ENCODE measurements at places on chromosomes 1 and 21.
A peak's percentile ranks its signal among the peaks of the same experiment; 100 is the strongest.

GRCh38 chr1:156727926-156728598 is at the start of gene METTL25B:
Gene METTL25B (plus strand): TSS chr1:156728469. CDS start chr1:156729105, 636 bp downstream.
- peak; percentile 77 for DNase-seq

- DNase-seq = no peak
Measured at GRCh38 chr21:25929856-25930520, 195.2 kb downstream of the GABPA start.

GRCh38 chr1:34911465-34911864 is 18.0 kb downstream of the DLGAP3 start:
- DNase-seq = no peak

GRCh38 chr1:41507110-41507720 is 22.7 kb upstream of the EDN2 start:
- DNase-seq = no peak

DNA sequence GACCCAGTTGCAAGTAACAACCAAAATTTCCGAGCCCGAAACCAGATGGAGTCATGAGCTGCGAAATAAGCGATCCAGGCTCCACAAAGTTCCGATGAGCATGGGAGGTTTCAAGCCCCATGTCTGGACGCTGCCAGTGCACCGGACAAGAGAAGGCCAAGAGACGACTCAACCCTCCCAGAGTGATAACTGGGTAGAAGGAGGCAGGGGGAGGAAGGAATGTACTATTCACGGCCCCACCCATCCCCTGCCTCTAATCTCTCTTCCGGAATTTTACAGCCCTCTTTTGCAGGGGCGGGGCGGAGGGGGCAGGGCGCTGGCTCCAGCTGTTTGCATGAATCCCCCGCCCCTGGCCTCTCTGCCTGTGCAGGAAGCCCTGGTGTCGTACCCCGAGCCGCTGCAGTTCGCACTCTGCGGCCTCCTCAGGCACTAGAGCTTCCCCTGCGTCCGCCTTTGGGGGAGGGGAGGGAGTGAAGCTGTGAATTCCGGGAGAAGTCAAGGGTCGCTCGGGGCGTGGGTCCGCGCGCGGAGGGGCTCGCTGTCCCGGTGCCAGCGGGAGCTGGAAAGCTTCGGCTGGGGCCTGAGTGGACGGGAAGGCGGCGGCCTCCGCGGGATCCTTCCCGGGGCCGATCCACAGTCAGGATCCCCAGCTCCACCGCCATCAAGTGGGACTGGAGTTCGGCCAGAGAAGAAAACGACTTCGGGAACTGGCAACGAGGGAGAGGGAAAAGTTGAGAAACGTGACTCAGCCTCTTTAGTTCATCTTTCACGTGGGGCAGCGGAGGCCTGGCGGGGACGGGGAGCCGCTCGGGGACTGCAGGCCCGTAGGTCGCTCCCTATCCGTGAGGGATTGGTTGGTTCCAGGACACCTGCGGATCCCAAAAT is 6.3 kb upstream of the PTP4A2 start:
- DNase-seq = no peak

GRCh38 chr21:29221253-29221744 is 77.4 kb upstream of the BACH1 start:
- no peak for DNase-seq

DNA sequence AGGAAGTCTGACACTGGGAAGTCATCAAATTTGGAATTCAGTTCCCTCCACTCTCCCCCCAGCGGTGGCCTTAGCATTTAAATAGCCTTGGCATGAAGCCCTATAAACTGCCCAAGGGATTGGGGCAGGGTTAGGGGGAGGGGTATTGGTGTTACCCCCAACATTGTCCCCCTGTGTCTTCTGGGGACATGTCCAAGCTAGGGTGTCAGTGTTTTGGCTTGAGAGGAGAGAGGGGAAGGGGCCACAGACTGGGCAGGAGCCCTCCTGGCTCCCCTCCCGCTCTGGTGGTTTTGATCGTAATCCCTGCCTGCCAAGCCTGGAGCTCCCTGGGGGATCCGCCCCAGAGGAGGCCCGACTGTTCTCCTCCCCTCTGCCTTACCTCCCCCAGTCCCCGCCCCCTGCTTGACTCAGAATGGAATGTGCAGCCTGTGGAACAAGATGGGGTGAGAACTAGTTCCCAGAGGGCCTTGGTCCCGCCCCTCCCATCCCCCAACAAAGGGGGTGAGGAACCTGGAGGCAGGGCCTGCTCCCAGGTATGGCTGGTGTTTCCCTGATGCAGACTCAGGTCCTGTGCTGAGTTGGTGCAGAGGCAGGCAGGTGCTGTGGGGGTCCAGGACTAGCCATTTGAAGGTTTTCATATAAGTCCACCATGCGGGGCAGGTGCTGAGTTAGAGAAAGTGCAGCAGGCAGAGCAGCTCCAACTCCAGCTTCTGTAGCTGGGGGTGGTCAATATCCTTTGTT is 7.4 kb downstream of the SOX13 start:
- no peak for DNase-seq

DNA sequence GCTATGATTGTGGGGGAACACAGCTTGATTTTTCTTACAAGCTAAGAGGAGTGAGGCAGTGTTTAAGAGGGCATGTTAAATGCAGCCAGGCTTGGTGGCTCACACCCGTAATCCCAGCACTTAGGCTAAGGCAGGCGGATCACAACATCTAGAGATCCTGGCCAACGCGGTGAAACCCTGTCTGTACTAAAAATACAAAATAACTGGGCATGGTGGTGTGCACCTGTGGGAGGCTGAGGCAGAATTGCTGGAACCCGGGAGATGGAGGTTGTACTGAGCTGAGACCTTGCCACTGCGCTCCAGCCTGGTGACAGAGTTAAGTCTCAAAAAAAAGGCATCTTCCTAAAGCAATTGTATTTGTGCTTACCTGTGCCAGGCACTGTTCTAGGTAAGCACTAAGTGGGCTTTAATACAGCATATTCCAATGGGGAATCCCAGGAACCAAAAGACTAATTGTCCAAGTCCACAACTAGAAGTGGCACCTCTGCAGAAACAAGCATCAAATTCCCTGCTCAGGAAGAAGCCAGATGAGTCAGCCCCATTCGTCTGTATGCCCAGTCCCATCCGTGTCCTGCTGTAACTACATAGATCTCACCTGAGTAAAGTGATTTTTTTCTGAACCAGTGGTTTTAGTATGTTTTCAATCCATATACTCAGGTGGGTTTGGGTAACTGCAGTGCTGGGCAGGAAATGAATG is 4.6 kb downstream of the RCC1 start:
- no peak for DNase-seq

GRCh38 chr1:95067062-95067461 is 5.7 kb downstream of the ALG14 start:
- no peak for DNase-seq

DNA sequence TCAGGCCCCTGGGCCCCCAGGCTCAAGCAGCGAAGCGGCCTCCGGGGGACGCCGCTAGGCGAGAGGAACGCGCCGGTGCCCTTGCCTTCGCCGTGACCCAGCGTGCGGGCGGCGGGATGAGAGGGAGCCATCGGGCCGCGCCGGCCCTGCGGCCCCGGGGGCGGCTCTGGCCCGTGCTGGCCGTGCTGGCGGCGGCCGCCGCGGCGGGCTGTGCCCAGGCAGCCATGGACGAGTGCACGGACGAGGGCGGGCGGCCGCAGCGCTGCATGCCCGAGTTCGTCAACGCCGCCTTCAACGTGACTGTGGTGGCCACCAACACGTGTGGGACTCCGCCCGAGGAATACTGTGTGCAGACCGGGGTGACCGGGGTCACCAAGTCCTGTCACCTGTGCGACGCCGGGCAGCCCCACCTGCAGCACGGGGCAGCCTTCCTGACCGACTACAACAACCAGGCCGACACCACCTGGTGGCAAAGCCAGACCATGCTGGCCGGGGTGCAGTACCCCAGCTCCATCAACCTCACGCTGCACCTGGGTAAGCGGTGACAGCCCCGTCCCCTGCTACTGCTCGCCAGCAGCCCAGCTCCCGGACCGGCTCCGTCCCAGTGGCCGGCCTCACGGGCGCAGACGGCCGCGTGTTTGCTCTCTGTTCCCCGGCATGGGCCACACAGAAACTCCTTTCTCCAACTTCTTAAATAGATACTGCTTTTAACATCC is 539 bp downstream of the LAMC1 start:
- peak; percentile 44 for DNase-seq

DNA sequence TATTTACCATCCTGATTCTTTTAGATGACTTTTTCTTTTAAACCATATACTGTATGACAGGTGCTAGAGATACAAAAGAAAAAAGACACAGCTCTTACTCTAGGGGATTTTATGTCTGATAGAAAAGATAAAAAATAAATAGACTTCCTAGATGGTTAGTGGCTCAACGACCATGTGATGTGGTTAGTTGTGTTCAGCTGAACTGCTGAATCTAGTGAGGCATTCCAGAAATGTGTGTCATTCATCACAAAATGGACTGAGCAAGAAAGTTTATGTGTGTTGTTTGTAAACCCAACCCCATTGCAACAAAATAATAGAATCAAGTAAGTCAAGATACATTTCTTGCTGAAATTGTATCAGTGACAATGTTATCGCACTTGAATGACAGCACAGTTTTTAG is 205.8 kb upstream of the LYPLAL1 start:
- no peak for DNase-seq

- no peak for DNase-seq
Measured at GRCh38 chr1:81213279-81213678, 587.5 kb upstream of the ADGRL2 start.

- no peak for DNase-seq
Measured at GRCh38 chr1:186089940-186090339, 285.1 kb downstream of the TPR start.

DNA sequence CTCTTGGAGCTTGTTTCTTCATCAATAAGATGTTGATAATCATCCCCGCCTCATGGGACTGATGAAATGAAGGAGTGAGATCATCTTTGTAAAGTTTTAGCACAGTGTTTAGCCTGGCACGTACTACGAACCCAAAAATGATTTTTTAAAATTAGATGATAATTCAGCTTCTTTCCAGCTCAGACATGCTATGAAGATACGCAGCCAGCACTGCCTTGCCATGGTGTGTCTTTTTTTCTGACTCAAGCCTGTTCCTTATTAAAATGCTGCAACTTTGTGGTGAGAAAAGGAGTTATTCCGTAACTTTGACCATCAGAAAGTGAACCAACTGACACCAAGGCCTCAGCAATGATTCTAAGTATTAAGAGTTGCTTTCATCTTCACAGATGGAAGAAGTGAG is 269.0 kb downstream of the LTN1 start:
- DNase-seq = no peak

DNA sequence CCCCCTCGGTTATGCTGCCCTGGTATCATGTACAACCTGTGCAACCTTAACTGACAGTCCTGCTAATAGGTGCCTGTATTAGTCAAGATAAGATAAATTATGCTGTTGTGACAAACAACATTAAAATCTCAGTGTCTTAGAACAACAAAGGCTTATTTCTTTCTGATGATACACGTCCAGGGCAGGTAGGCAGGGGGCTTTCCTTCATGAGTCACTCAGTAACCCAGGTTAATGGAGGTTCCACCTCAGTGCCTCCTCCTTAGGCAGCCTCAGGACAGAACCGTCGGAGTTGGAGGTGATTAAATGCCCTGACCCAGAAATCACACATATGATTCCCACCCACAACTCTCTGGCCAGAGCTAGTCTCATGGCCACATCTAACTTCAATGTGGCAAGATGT is 94.6 kb upstream of the CASZ1 start:
- no peak for DNase-seq

DNA sequence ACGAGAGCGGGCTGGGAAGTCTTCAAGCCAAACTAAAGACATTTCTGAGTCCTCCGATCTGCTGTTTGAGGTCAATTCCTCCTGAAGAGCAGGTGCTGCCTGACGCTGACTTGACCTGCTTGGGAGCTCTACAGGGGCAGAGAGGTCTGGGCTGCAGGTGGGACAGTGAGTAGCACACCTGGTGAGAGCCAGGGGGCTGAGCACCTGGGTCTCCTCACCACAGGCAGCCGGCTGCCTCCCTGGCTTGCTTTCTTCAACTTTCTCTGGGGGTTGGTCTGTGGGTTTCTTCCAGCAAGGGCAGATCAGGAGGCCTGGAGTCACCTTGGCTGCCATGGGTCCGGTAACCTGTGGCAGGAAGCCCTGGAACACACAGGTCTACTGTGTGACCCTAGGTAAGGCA is 107.4 kb upstream of the EDN2 start:
- DNase-seq = no peak

DNA sequence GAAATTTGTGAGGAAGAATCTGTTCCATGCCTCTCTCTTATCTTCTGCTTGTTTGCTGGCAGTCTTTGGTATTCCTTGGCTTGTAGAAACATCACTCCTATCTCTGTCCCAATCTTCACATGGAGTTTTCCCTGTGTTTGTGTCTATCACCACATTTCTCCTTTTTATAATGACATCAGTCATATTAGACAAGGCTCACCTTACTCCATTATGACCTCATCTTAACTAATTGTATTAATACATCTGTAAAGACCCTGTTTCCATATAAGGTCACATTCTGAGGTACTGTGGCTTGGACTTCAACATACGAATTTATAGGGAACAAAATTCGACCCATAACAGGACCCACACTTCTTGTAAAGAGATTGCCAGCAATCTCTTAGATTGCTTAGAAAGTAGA is 72.3 kb upstream of the POGK start:
- DNase-seq = no peak

DNA sequence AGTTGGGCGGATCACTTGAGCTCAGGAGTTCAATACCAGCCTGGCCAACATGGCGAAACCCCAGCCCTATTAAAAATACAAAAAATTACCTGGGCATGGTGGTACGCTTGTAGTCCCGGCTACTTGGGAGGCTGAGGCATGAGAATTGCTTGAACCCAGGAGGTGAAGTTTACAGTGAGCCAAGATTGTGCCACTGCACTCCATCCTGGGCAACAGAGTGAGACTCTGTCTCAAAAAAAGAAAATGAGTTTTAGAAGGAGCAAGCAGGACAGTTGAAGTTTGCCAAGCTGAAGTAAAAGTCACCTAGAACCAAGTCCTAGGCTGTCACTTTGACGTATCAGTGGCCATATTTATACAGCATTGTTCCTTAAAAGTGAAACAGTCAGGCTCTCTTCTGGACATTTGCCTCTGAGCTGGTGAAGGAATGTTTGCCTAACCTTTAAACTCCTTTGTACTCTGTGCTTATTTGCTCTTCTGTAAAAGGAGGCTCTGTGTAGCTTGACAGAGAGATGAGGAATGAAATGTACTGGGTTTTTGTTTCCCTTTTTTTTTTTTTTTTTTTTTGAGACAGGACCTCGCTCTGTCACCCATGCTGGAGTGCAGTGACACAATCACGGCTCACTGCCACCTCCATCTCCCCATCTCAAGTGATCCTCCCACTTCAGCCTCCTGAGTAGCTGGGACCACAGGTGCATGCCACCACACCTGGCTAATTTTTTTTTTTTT is 2.8 kb downstream of the RAB4A start:
- no peak for DNase-seq

- no peak for DNase-seq
Measured at GRCh38 chr1:15353839-15354579, 55.7 kb upstream of the EFHD2 start.

DNA sequence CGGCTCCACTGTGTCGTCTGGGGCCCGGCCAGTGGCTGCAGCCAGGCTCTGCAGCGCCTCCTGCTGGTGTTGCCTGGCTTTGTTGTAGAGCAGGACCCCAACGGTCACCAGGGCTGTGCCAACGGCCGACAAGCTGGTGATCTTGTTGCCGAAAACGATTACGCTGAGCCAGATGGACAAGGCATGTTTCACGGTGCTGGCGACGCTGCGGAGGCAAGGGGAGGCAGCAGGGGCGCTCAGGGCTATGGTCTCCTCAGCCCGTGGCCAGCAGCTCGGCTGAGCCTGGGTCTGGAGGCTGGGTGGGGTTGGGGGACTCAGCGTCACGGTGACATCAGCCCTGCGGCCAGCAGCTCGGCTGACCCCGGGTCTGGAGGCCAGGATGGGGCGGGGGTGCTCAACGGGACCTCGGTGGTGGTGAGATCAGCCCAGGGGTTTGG is 7.0 kb upstream of the CDK11B start:
- DNase-seq = no peak

GRCh38 chr1:108858230-108858950 is 1.5 kb upstream of the AKNAD1 start:
- no peak for DNase-seq

All from NCI-H1930 (cell line).